ENCODE measurements at places on chromosomes 6 and 20. TPM values are rescaled to one million over a fixed set of nuclear protein-coding genes. Genes with fewer than 3 reads are reported as not detected.

Gene FIG4
- 5.7 TPM for total RNA-seq

Gene SS18L1
- total RNA-seq = 19.1 TPM

DNA sequence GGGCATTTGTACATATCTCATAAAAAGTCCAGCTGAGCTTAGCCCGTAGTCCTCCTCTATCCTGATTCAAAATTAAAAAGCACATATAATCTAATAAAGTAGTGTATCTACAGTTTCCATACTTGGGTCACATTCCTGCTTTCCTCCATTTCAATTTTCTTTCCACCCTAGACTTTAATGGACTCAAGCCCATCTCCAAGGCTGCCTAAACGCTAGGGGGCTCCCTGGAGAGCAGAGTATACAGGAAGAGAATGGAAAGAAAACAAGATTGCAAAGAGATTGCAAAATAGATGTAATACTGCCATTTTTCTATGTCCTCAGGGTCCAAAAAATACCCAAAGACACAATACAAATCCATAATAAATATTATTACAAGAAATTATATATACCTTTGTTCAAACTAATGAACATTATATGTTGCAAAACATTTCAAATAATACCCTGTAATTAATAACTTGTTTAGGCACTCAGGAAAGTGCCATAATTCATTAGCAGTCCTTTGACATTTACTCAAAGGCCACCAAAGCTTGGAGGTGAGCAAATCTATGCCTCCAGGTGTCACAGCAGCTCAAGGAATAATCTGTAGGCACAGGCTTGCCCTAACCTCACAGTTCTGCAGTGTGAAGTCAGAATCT is 2.4 kb upstream of the MCM3 start:
- no peaks in the 10 kb centered on the region for H3K27me3 ChIP-seq
- peaks cover 22% of the 10 kb centered on the region for H3K4me1 ChIP-seq
- peaks cover 13% of the 10 kb centered on the region for H3K36me3 ChIP-seq
- no peak overlapping the region for H3K4me3 ChIP-seq

- no peaks in the 10 kb centered on the region for H3K4me1 ChIP-seq
- no peaks in the 10 kb centered on the region for H3K27me3 ChIP-seq
- no peak for DNase-seq
- no peak overlapping the region for H3K27ac ChIP-seq
- no peak overlapping the region for H3K4me3 ChIP-seq
- H3K36me3 ChIP-seq = no peaks in the 10 kb centered on the region
Measured at GRCh38 chr6:21663966-21664313, 70.4 kb downstream of the SOX4 start.

DNA sequence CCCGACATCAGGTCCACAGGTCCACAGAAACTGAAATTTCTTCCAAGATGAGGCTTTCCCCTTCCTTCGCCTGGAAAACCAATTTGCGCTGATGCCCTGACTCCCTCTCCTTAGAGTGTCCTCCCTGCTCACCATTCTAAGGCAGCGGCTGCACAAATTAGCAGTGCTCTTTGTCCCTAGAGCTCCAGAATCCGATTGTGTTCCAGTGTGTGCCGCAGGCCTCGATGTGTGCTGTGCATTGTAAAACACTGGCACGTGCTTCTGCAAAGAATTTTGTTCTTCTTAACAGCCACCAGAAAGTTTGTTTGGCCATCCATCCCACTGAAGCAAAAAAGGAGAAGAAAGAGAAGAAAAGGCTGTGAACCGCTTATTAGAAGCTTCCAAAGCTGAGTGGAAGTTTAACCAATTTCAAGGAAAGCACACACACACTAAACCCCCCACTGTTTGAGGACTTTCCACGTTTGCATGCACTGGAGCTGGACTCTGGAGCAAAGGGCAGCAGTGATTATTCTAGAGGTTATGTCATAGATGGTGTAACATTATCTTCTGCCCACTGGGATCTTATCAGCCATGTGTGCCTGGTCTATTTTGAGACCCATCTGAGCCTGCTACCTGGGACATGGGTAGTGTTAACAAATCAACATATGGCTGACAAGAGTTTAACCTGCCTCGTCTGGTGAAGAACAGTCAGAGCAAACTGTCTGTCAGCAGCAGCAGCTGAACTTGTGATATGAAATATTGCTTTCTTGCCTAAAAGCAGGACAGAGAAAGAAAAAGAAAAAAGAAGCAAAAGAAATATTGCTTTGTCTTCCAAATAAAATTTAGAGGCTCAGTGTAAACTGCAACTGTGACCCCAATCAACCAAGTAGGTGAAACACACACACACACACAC is 64.9 kb upstream of the RREB1 start:
- no peak overlapping the region for H3K4me3 ChIP-seq
- no peaks in the 10 kb centered on the region for H3K36me3 ChIP-seq
- DNase-seq = no peak
- H3K27me3 ChIP-seq = no peaks in the 10 kb centered on the region
- peaks cover 28% of the 10 kb centered on the region for H3K4me1 ChIP-seq

DNA sequence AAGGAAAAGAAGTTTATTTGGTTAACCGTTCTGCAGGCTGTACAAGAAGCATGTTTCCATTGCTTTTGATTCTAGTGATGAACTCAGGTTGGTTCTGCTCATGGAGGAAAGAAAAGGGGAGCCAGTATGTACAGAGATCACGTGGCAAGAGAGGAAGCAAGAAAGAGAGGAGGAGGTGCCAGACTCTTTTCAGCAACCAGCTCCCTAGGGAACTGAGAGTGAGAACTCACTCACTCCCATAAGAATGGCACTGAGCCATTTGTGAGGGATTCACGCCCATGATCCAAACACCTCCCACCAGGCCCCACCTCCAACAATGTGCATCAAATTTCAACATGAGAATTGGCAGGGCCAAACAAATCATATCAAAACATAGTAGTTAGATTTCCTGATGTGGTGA is 649.1 kb downstream of the EPM2A start:
- H3K36me3 ChIP-seq = no peaks in the 10 kb centered on the region
- no peaks in the 10 kb centered on the region for H3K4me1 ChIP-seq
- no peak overlapping the region for H3K4me3 ChIP-seq
- H3K27me3 ChIP-seq = no peaks in the 10 kb centered on the region
- no peak overlapping the region for H3K27ac ChIP-seq
- no peak for DNase-seq

DNA sequence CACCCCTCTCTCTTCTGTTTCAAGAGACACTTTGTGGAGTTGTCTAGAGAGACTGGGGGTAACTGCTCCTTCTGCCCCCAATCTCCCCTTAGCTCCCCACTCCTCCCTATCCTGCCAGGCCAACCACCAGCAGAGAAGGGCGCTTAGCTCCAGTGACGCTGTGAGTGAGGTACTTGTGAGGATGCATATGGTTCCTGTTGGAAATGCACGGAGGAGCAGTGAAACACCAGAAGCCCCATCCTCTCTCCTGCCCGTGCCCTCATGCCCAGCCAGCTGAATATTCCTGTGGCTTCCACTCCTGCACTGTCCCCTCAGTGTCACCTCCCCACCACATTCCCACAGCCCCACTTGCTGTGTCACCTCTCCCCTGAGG is 11.9 kb downstream of the NT5E start:
- no peaks in the 10 kb centered on the region for H3K27me3 ChIP-seq
- H3K36me3 ChIP-seq = no peaks in the 10 kb centered on the region
- no peak for DNase-seq
- peaks cover 82% of the 10 kb centered on the region for H3K4me1 ChIP-seq
- no peak overlapping the region for H3K27ac ChIP-seq

DNA sequence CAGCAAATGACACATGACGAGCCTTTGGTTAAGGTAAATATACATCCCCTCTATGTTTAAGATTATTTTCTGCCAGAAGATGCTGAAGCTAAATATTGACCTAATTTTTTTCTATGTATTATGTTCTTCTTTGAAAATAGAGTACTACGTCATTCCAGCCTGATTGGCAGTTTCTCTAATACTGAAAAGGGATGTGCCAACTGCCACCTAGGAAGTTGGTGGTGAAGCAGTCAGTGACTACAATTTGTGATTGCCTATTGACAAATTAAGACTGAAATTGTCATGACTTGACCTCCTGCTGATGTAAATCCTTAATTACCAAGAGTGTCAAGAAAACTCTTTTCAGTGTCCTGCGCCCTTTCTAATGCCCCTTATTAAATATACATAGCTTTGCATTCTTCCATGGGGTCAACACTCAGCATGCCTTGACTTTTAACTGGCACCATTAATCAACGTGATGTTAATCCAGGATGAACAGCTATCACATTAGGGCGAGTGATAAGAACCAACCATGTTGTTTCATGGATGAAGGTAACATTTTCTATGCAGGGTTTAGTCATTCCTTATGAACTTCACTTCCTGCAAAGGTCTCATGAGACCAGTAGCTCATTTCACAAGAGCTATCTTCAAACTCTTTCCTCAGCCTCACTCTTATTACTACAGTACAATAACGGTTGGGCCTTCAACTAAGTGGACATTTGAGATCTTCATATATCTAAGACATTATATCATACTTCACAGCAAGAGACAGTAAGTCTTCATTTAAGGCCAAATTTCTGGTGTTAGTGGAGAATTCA is 22.5 kb upstream of the SGK1 start:
- H3K27ac ChIP-seq = no peak overlapping the region
- H3K4me1 ChIP-seq = no peaks in the 10 kb centered on the region
- no peak overlapping the region for H3K4me3 ChIP-seq
- H3K36me3 ChIP-seq = no peaks in the 10 kb centered on the region
- no peaks in the 10 kb centered on the region for H3K27me3 ChIP-seq

DNA sequence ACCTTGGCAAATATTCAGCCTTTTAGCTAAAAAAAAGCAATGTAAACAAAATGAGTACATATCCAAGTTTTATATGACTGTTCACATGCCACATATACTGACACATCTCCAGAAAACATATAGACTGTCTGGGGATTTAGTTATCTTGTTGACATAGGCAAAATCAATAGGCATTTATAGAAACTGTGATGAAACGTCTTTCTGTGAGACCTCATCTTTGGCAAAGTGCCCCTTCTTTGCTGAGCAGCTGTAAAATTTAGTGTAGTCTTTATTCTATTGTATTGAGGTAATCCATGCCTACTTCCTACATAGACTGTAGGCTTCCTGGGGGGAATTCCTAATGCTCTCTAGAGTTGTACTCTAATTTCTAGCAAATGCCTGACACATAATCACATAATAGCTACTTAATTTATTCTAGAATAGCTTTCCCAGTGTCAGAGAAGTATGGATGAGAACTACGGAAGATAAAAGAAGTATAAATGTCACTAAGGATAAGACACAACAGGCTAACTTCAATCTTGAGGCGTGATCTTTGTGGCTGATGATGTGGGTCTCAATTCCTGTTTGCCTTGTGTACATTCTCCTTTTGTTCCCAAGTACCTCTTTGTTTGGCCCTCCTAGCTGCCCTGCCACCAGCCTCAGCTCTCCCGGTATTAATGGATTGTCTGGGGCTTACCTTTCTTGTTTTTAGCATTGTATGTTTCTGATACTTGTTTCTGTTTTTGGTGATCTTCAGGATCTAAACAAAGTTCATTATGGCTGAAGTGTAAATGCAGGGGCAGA is 30.6 kb downstream of the PTCHD4 start:
- peaks cover 41% of the 10 kb centered on the region for H3K4me1 ChIP-seq
- peak overlapping the region; percentile 52 for H3K27ac ChIP-seq
- DNase-seq = peak; percentile 93
- H3K36me3 ChIP-seq = no peaks in the 10 kb centered on the region
- no peak overlapping the region for H3K4me3 ChIP-seq
- no peaks in the 10 kb centered on the region for H3K27me3 ChIP-seq

DNA sequence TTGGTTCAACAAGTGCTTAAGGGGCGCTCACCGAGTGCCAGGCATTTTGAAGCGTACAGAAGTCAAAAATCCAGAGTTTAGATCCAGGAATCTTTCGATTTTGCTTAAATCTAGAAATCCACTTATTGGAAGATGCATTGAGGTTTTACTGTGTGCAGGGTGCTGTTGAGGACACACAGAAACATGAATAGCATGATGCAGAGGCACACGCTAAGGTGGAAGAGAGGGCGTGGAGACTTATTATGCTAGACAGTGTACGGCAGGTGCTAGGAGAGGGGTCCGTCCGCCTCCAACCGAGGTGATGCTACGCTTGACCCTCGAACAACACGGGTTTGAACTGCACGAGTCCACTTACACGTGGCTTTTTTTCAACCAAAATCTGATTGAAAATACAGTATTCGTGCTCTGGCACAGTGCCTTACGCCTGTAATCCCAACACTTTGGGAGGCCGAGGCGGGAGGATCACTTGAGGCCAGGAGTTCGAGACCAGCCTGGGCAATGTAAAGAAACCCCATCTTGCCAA is 1.0 kb upstream of the KIF13A start:
- peak overlapping the region; percentile 78 for H3K4me3 ChIP-seq
- H3K4me1 ChIP-seq = peaks cover 48% of the 10 kb centered on the region
- peak overlapping the region; percentile 24 for H3K27ac ChIP-seq

GRCh38 chr20:57465486-57465885 is 59.5 kb downstream of the CTCFL start:
- H3K27ac ChIP-seq = no peak overlapping the region
- peaks cover 38% of the 10 kb centered on the region for H3K27me3 ChIP-seq
- H3K4me1 ChIP-seq = no peaks in the 10 kb centered on the region
